ENCODE measurements at places on chromosomes 12 and 14. TPM values are rescaled to one million over a fixed set of nuclear protein-coding genes. Genes with fewer than 3 reads are reported as not detected.
A peak's percentile ranks its signal among the peaks of the same experiment; 100 is the strongest.

GRCh38 chr12:103880299-103881142, 39.5 kb upstream of the NT5DC3 start:
- DNase-seq = peak; percentile 16

- no peak for DNase-seq
Measured at GRCh38 chr12:111942557-111942956, 70.4 kb downstream of the TMEM116 start.

DNA sequence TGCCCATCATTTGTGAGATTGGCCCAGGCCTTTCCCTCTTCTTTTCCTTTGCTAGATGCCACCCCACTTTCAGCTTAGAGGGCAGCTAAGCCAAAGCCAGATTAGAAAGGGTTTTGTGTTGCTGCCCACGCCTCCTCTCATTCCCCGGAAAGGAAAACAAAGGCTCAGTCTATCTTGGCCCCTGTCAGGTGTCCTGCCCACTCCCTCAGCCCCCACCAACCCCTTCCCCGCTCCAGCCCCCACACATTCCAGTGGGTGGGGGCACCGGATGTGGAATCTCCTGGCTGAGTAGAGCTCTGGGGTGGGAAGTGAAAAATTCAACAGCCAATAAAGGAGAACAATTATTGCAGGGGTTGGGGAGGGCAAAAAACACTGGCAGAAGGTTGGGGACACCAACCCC, 2.2 kb downstream of the BLOC1S1 start:
- DNase-seq = no peak

- DNase-seq = peak; percentile 18
Measured at GRCh38 chr14:23895480-23895879, 58.1 kb upstream of the DHRS4 start.

DNA sequence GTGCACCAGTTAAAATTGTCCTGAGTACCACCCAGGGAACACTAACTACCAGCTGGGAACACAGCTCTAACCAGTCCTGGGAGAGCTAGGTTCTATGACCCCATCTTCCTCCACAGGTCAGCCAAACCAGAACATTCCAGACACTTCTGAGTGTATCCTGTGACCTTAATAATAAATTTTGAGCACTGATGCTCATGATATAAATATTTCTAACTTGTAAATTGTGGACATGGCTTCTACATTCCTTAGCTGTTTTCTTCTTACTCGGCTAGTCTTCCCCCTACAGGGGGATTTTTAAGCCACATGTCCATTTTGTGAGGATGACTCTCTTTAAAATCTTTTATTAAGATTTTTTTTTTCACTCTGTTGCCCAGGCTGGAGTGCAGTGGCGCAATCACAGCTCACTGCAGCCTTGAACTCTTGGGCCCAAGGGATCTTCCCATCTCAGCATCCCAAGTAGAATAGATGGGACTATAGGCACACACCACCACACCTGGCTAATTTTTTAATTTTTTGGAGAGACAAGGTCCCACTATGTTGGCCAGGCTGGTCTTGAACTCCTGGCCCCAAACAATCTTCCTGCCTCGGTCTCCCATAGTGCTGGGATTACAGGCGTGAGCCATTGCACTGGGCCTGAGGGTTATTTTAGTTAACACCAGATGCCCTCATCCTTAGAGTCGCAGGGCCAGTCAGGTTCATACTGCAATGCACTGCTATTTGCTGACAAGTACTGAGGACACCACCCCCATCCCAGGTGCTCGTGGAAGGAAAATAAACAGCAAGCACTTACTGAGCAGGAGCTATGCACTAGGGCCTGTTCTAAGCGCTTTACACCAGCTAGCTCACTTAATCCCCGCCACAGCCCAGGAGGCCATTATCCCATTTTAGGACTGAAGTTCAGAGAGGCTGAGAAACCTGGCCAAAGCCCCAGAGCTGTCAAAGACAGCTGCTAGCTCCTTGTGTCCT, 142.6 kb upstream of the NCOR2 start:
- DNase-seq = no peak

DNA sequence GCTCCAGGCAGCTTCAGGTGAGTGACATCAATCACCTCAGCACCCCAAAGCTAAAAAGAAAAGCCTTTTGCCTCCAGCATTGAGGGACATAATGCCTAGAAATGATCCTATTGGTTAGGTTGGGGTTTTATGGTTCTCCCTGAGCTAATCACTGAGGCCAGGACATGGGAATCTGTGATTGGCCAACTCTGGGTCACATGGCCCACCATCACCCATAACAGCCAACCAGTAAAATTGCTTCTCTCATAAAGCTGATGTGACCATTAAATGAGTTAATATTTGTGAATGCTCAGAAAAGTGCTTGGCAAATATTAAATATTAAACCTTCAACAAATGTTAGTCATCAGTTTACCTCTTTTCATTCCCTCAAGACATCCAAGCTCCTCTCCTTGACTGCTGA, 60.2 kb downstream of the TBX3 start:
- no peak for DNase-seq

- DNase-seq = no peak
Measured at GRCh38 chr12:62003701-62004100, 256.5 kb upstream of the USP15 start.

- no peak for DNase-seq
Measured at GRCh38 chr12:123153906-123154305, 3.0 kb upstream of the PITPNM2 start.

DNA sequence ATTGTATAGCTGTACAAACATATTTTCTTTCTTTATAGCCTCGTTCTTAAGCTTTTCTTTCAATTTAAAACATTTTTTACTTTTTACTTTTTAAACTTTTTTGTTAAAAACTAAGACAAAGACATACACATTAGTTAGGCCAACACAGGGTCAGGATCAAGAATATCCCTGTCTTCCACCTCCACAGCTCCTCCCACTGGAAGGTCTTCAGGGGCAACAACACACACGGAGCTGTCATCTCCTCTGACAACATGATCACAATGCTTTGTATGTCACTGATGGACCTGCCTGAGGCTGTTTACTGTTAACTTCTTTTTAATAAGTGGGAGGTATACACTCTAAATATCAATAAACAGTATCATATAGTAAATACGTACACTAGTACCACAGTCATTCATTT, 191.3 kb downstream of the SYT10 start:
- no peak for DNase-seq

- DNase-seq = no peak
Measured at GRCh38 chr12:41905073-41905758, 239.5 kb downstream of the GXYLT1 start.

- DNase-seq = no peak
Measured at GRCh38 chr14:91897106-91897701, 29.9 kb upstream of the TC2N start.

DNA sequence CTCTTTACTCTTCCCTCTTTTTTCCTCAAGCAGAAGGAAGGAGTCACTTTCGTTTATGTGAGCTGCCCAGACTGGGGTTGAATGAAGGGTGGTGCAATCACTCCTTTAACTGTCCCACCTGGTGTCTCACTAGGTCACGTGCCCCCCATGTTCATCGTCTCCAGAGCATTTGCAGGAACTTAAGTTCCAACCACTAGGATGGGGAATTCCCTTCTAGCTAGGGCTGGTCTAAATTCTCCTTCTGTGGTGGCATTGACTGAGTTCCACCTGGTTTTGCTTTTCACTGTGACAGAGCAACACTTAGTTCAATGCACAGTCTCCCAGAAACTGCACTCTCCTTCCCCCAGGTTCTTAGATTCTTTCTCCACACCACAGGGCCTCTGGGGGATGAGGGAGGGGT, 9.5 kb downstream of the FANCM start:
- no peak for DNase-seq

DNA sequence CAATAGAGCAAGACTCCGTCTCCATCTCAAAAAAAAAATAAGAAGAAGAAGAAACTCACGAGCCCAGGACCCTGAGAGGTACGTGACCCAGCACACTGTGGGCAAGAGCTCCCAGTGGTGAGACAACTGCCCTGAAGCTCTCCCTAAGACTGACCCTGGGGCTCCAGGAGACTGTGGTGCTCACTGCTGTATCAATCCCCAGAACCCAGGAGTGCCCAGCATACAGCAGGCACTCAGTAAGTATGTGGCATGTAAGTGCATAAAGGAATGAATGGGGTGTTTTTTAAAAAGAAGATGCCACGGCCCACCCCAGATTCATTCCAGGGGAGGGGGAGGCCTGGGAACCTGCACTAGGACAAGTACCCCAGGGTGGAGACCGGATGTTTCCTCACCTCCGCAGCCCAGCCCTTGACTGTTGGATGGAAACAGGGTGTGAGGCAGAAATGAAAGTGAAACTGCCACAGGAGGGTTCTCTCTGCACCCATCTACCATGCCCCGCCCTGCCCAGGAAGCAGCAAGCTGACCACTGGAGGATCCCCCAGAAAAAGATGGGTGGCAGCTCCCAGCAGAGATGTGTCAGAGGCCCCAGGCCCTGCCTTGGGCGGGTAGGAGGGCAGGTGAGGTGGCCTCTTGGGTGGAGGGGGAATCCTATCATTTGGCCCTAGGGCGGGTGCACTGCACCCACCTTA, 12.2 kb downstream of the ITPK1 start:
- DNase-seq = peak; percentile 77

DNA sequence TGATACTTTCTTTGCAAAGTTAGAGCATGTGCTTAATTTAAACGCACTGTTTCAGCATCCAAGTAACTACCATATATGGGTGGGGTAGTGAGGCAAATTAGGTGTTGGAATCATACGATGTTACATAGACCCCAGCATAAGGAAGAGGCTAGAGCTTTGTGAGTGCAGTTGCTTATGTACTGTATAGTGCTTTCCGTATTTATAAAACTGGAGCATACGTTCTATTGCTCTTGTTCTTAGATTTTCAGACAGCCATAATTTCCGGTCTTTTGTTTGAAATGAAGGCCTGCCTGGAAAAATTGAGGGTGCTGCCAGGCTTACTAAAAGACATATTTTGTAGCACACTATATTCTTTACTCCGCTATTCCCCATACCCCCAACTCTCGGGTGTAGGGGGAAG, 335.7 kb downstream of the FOXG1 start:
- DNase-seq = no peak

GRCh38 chr14:28382444-28383190, 384.0 kb upstream of the FOXG1 start:
- DNase-seq = no peak

GRCh38 chr12:111482462-111482861, 76.7 kb downstream of the SH2B3 start:
- DNase-seq = no peak

- no peak for DNase-seq
Measured at GRCh38 chr12:109762673-109763191, 49.1 kb downstream of the FAM222A start.

DNA sequence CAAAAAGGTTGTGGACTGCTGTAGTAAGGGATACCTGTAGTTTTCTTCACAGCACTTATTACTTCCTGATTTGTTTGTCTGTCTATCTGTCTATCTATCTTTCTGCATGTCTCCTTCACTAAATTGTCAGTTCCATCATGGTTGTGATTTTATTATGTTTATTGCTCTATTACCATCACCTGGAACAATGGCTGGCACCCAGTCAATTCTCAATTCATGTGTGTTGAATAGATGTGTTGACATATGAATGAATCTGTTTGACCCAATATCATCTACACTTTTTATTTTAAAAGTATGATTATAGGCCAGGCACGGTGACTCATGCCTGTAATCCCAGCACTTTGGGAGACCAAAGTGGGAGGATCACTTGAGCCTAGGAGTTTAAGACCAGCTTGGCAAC, 224.4 kb downstream of the NUBPL start:
- no peak for DNase-seq

GRCh38 chr12:19298836-19299605, 140.3 kb upstream of the AEBP2 start:
- no peak for DNase-seq

DNA sequence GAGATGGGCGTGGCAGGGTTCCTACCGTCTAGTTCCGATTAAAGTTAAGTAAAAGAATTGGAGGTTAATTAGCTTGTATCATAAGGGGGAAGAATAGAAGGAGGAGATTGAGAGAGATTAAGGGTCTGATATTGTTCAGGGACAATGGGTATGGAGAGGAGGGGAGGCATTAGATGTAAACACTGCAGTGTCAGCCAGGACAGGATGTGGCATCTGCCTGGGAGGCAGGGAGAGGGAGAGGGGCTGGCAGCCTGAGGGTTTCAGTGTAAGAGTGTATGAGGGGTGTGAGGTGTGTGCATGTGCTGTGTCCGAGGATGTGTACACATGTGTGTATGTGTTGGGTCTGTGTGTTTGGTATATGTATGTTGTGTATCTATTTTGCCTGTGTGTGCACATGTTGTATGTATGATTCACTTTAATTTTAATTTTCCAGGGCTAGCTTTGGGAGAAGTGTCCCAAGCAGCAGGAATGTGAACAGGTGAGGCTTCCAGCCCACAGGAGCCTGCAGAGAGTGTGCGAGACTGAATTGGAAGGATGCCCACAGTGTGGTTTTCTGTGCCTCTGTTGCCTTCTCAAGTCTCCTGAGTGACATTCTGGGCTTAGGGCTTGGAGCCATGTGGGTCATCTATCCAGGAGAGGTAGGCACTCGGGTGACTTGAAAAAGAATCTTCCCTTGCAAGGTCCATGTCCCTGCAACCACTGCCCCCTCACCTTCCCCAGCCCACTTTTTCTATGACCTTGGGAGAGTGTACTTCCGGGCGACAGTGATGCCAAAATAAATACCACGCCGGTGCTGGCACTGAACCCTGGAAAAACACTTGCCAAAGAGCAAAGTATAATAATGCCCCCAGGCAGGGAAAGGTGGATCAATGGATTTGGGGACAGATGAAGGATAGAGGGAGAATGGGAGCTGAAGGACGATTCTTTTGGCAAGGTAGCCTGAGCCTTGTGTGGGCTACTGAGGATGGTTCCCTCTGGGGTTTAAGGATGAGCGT, 36.8 kb upstream of the DCD start:
- no peak for DNase-seq

- DNase-seq = peak; percentile 29
Measured at GRCh38 chr12:105672121-105672975, 341.9 kb downstream of the C12orf75 start.

The ZDHHC22 gene
- 1.6 TPM for polyA plus RNA-seq

The NUAK1 gene
- polyA plus RNA-seq = 3.1 TPM

The IAPP gene
- 0.10 TPM for polyA plus RNA-seq

The PZP gene
- polyA plus RNA-seq = 0.24 TPM

The SLC6A13 gene
- polyA plus RNA-seq = 0.28 TPM

The PLXNC1 gene
- polyA plus RNA-seq = 20.3 TPM

The GRIN2B gene
- polyA plus RNA-seq = 0.04 TPM

The LIN7A gene
- polyA plus RNA-seq = 10.1 TPM

The PACS2 gene
- polyA plus RNA-seq = 54.6 TPM

The KRT71 gene
- 0.04 TPM for polyA plus RNA-seq

The CCND2 gene
- polyA plus RNA-seq = 108 TPM

The KLRC4 gene
- polyA plus RNA-seq = 0.87 TPM

The GSG1 gene
- 1.6 TPM for polyA plus RNA-seq

The HECTD4 gene
- 38.1 TPM for polyA plus RNA-seq

The INF2 gene
- 64.2 TPM for polyA plus RNA-seq

The IFI27 gene
- 12.9 TPM for polyA plus RNA-seq
